ENCODE measurements at places on chromosomes 4 and X. TPM values are rescaled to one million over a fixed set of nuclear protein-coding genes. Genes with fewer than 3 reads are reported as not detected.
A peak's percentile ranks its signal among the peaks of the same experiment; 100 is the strongest.

GRCh38 chr4:158817562-158818296 is 48.9 kb downstream of the FNIP2 start:
- H3K36me3 ChIP-seq: no peaks in the 10 kb centered on the region
- H3K27me3 ChIP-seq: no peaks in the 10 kb centered on the region
- H3K4me3 ChIP-seq: no peak overlapping the region

- no peak overlapping the region for H3K4me3 ChIP-seq
- no peaks in the 10 kb centered on the region for H3K36me3 ChIP-seq
- no peaks in the 10 kb centered on the region for H3K27me3 ChIP-seq
- no peak for DNase-seq
Observed at GRCh38 chr4:114998316-114998715, 115.1 kb downstream of the NDST4 start.

GRCh38 chr4:33133723-33134122 is 2413.6 kb downstream of the PCDH7 start:
- H3K27me3 ChIP-seq: no peaks in the 10 kb centered on the region
- no peak for DNase-seq
- H3K4me3 ChIP-seq: no peak overlapping the region
- no peaks in the 10 kb centered on the region for H3K4me1 ChIP-seq

DNA sequence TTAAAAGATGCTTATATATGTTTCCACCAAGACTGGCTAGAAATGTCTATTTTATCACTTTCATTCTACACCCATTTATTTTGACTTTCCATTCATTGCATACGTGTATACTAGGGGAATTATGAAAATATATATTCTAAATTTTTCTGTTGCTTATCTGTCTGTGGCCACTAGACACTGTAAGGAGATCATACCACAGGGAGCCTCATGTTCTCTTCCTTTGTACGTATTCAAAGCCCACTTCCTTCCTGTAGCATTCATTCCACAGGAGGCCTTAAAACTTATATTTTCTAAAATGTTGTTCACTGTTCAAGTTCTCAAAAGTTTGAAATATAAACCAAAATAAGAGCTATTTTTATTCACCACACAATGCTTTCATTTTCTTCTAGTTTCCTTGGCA is 1848.9 kb upstream of the TENM3 start:
- H3K4me3 ChIP-seq: no peak overlapping the region
- no peaks in the 10 kb centered on the region for H3K4me1 ChIP-seq
- H3K27me3 ChIP-seq: no peaks in the 10 kb centered on the region
- no peaks in the 10 kb centered on the region for H3K36me3 ChIP-seq

GRCh38 chr4:4323705-4324534 is 33.9 kb downstream of the ZBTB49 start:
- H3K4me1 ChIP-seq: no peaks in the 10 kb centered on the region
- H3K27ac ChIP-seq: no peak overlapping the region

- no peaks in the 10 kb centered on the region for H3K36me3 ChIP-seq
- H3K4me1 ChIP-seq: no peaks in the 10 kb centered on the region
- H3K27me3 ChIP-seq: peaks cover 9% of the 10 kb centered on the region
- DNase-seq: peak; percentile 59
- no peak within 1 kb of the TSS for H3K27ac ChIP-seq
Observed at GRCh38 chr4:107035819-107036583, at the start of gene DKK2. Gene DKK2, minus strand, starts transcription at chr4:107036313. Its CDS starts 722 bp downstream, at chr4:107035591.

- no peaks in the 10 kb centered on the region for H3K4me1 ChIP-seq
- no peaks in the 10 kb centered on the region for H3K36me3 ChIP-seq
- H3K27me3 ChIP-seq: no peaks in the 10 kb centered on the region
- H3K4me3 ChIP-seq: no peak overlapping the region
- no peak overlapping the region for H3K27ac ChIP-seq
- DNase-seq: no peak
Observed at GRCh38 chr4:109157205-109157604, 145.3 kb downstream of the COL25A1 start.

DNA sequence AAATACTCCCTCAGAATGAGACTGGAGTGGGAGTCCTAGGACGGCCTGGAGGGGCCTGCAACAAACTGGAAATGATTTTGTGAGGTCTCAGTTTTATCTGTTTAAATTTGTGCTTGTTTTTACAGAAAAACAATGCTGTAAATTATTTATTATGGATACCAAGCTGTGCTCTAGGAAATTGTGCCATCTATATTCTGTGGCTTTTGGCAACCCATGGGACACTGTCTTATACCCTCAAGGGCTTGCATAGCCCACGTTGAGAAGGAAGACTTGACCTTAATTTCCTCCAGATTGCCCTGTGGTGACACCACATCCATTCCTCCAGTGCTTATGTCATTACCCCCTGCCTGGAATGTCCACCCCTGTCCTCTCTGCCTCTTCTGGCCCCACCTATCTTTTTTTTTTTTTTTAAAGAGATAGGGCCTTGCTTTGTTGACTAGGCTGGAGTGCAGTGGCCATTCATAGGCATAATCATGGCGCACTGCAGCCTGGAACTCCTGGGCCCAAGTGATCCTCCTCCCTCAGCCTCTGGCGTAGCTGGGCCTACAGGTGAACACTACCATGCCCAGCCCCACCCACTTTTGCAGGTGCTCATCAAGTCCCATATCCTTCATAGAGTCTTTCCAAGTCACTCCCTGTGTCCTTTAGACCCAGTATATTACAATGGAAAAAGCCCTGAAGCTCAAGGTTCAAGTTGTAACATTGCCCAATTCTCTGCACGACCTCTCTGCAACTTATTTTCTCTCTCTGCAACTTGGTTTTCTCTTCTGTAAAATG is 77.4 kb downstream of the HPRT1 start:
- H3K27me3 ChIP-seq: no peaks in the 10 kb centered on the region
- no peaks in the 10 kb centered on the region for H3K4me1 ChIP-seq
- H3K4me3 ChIP-seq: no peak overlapping the region
- DNase-seq: no peak

- no peaks in the 10 kb centered on the region for H3K4me1 ChIP-seq
- H3K27me3 ChIP-seq: no peaks in the 10 kb centered on the region
- no peak overlapping the region for H3K27ac ChIP-seq
Observed at GRCh38 chr4:110514889-110515479, 39.0 kb downstream of the ENPEP start.

Gene MUC7
- total RNA-seq: not detected

Gene CCKAR
- total RNA-seq: not detected

Gene DAPP1
- total RNA-seq: not detected

Gene FAT1
- total RNA-seq: 70.3 TPM
